ENCODE measurements at places on chromosomes 16 and 17.

- no peak for DNase-seq
Measured at GRCh38 chr16:87963400-87963799, 12.2 kb downstream of the BANP start.

DNA sequence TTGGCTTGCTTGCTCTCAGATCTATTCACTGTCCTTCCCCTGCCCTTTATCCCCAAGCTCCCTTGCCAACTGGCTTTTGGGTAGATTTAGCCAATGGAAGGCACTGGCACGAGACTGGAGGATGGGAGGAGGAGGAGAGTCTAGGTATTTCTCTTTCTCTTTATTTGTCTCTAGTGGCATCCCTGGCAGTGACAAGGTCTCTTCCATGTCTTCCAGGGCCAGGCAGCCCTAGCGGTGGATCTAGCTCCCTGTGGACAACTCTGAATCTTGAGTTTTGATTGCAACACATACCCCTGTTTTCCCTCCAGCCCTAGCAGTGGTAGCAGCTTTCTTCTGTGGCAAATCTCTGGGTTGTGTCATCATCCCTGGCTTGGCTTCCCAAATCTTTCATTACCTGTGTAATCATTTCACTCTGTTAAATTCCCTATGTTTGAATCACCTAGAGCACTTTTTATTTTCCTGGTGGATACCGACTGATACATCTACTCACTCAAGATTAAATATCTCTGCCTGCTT is 171.1 kb upstream of the IRX6 start:
- no peak for DNase-seq

GRCh38 chr17:79840269-79840988 is 1.2 kb upstream of the CBX4 start:
- DNase-seq = no peak

DNA sequence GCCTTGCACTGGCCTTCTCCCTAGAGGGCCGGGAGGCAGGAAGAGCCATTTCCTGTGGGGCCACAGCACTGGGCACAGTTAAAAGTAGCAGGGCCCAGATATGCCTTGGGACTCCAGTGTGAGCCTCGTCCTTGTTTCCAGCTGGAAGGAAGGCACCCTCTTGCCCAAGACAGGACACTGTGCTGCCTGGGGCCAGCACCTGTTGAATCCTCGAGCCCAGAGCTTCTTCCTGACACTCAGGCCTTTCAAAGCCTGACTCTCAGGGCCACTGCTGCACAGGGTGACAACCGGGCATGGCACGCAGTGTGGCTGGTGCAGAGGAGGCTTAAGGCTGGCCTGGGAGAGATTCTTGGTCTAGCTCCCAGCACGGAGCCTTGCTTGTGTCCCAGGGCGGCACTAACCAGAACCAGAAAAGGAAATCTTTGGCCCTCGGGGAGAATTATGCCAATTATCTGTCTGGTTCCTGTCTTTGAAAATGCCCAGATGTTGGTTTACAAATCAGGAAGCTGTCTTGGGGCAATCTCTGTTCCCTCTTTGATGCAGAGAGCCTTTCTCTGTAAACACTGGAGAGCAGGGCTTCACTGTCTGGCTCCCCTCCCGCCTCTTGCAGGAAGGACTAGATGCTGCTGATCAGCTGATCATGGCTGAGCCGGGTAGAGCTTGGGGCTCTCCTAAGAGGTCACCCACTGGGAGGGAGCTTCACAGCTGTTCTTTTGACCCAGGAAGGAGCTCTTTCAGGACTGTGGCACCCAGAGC is 11.1 kb downstream of the LDHD start:
- no peak for DNase-seq

- no peak for DNase-seq
Measured at GRCh38 chr16:30530163-30531037, 4.0 kb upstream of the ZNF768 start.

- no peak for DNase-seq
Measured at GRCh38 chr16:11780991-11781680, 15.9 kb downstream of the ZC3H7A start.

DNA sequence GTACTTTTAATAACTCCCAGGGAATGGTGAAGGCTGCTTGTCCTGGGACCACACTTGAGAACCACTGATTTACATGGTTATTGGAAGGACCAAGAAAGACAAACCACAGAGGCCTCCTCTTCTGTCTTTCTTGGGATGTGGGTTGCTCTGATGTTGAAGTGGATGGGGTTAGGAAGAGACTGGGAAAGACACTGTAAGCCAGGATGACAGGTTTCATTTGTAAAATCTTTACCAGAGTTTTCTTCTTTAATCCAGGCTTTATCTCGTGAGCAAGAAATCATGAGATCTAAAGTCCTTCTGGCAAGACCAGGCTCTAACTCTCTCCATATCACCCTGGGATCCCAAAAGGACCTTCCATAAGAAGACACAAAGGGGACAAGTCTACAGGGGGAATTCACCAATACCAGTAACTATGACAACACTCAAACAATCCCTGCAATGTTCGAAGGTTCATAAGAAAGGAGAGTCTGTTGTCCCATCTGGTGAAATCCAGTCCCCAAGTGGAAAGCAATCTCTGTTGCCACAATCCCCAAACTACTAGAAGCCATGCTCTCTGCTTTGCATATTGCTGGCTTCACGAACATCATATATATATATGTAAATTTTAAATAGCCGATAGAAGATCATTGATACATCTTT is 44.8 kb upstream of the CDRT4 start:
- no peak for DNase-seq

DNA sequence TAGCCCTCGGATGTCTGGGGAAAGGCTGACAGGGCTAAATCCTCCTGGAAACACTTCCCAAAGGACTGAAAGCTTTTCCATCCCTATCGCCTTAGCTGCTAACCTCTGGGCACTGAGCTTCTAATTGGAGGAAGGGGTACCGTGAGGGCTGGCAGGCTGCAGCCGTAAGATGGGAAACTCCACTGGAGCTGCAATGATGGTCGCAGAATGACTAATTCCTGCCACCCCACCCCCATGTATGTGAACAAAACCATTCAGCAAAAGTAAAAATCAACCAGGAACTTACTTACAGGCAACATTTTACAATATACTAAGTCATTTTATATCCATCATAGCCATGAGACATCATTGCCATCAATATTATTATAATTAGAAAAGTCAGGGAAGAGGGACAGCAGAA is 133.3 kb downstream of the ABCC12 start:
- DNase-seq = no peak

- DNase-seq = no peak
Measured at GRCh38 chr16:17104654-17105053, 366.1 kb downstream of the XYLT1 start.

GRCh38 chr16:28161626-28162025 is 50.1 kb downstream of the XPO6 start:
- DNase-seq = no peak

- no peak for DNase-seq
Measured at GRCh38 chr16:86396901-86397311, 113.4 kb upstream of the FOXF1 start.

- no peak for DNase-seq
Measured at GRCh38 chr17:56832446-56832845, 1.3 kb downstream of the C17orf67 start.

- no peak for DNase-seq
Measured at GRCh38 chr17:50192144-50192617, 9.2 kb downstream of the COL1A1 start.

DNA sequence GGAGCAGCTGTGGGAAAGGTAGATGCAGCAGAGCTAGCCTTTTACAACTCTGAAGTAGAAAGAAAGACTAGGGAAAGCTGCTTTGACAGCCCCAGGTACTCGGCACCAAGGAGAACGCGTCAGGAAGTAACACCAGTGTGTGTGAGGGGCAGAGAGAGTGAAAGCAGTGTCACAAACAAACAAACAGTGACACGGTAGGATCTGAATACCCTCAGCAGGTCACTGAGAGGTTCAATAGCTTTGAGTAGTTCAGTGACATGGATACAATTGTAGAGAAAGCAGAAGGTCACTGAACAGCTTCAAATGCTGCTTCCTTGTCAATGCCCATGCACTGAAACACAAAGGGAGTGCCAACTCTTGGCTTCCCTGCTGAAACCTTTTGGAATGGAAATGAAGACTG is 150.3 kb upstream of the C17orf78 start:
- no peak for DNase-seq

GRCh38 chr17:47663912-47664623 is 14.3 kb downstream of the KPNB1 start:
- peak; percentile 24 for DNase-seq

DNA sequence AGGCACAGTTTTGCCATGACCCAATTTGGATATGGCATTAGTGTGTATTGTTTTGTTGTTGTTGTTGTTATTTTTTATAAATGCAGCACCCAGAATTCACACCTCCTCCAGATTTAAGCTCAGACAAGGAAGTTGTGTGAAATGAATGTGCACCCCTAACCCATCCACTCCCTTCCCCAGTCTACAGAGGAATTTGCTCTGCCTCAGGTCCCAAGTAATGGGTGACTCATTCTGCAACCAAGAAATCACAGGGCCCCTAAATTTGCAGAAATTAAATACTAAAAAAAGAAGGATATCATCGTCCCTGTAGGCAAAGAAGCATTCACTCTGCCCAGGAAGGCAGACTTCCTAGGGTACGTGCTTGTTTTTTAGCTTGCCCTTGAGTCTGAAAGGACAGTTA is 62.3 kb downstream of the CLEC16A start:
- no peak for DNase-seq

DNA sequence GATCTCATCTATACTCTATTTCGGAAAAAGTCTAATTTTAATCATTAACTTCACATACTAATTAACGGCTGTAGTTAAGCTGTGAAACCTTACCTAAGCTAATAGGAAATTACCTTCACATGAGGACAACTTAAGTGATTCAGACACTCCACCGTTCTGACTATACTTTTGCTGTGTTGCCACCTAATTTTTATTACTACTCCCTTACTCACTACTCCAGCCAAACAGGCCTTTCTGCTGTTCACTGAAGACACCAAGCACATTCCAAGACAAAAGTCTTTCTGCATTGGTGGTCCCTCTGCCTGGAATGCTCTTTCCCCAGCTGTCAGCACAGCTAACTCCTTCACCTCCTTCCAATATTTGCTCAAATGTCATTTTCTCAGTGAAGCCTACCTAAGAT is 1.3 kb downstream of the CMTR2 start:
- no peak for DNase-seq

- no peak for DNase-seq
Measured at GRCh38 chr16:78659668-78660217, 560.3 kb downstream of the WWOX start.

- no peak for DNase-seq
Measured at GRCh38 chr16:1992704-1993317, 3.0 kb downstream of the SYNGR3 start.

DNA sequence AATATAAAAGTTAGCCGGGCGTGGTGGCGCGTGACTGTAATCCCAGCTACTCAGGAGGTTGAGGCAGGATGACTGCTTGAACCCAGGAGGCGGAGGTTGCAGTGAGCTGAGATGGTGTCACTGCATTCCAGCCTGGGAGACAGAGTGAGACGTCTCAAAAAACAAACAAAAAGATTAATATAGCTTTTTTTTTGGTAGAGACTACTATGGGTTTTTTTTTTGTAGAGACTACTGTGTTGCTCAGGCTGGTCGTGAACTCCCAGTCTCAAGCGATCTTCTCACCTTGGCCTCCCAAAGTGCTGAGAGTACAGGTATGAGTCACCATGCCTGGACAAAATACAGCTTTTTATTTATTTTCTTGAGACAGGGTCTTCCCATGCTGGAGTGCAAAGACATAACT is 20.2 kb downstream of the ZNRF1 start:
- no peak for DNase-seq

- no peak for DNase-seq
Measured at GRCh38 chr17:17985555-17985954, 12.9 kb downstream of the DRC3 start.

DNA sequence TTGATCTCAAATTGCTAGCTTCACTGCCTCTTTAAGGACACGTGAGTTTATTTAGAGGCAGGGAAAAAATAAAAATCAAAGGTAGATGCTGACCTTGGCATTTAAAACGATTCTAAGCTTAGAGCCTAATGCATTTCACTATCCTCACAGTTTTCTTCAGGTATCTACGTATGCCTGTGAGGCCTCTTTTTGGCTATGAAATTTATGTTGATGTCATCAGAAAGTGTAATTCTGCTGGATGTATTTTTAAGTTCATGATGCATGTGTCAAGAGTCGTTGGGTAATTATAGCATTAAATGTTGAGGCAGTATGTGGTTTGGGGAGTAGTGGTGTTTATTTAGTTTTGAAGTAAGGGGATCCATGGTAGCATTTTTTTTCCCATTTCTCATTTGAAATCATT is 4.2 kb upstream of the KRTAP3-2 start:
- DNase-seq = no peak

DNA sequence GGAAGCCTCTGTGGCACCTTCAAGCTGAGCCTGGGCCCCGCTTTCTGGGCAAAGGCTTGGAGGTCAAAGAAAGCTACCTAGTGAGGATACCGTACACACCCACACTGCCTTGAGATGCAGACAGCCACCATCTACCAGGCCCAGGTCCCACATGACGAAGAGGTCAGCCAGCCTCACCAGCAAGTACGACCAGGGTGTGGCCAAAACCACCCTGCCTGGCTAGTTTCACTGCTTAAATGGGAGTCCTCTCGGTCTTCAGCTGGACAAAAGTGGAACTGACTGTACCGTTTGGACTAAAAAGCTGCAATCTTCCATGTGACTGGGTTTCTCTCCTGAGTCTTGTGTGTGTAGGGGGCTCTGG is 21.6 kb downstream of the VASN start:
- DNase-seq = no peak

- no peak for DNase-seq
Measured at GRCh38 chr17:11682646-11683045, 84.4 kb downstream of the DNAH9 start.

- DNase-seq = no peak
Measured at GRCh38 chr16:66041907-66042306, 324.6 kb upstream of the CDH5 start.

- DNase-seq = no peak
Measured at GRCh38 chr16:4465977-4466779, 8.2 kb downstream of the NMRAL1 start.

DNA sequence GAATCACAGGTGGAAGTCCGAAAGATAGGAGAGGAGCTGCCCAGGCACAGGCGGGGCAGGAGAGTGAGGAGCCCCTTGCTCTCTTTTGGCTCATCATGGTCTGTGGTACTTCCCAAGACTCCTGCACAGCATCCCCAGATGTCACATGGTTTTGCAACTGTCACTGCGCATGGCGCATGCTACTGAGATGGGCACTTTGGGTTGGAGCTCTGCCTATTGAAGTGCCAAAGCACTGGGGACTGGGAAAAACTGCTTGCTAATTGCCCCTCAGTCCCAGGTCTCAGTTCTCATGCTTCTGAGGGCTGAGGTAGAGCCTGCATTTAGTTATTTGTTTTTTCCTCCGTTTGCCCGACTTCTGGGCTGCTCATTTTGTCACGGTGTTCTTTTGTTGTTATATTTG is 156.8 kb upstream of the CDH13 start:
- no peak for DNase-seq

DNA sequence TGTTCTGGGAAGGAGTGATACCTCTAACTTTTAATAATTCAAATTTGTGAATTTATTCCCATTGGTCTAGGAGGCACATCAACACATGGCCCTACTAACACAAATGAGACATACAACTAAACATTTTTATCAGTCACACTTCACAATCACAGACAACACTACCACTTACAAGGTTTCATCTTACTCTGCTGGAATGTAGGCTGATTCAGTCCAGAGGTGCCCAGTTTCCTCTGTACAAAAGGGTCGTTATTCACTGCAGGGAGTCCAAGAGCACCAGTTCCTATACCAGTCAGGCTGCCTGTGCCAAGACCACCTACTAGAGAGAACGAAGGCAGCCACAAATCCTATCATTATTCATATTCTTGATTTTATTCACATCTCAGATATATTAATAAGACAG is 41.4 kb downstream of the SETD6 start:
- no peak for DNase-seq

All from NCI-H510A (cell line).